Frontal cortex (tissue), 4 donors: ENCODE measurements at places on chromosomes 11 and 22. TPM values are rescaled to one million over a fixed set of nuclear protein-coding genes. Genes with fewer than 3 reads are reported as not detected.

Gene SPA17
- 5.7 TPM for total RNA-seq

Gene ASCL2
- total RNA-seq = 0.82 TPM

Gene C11orf16
- total RNA-seq = not detected

Gene LRRC74B
- under 0.01 TPM for total RNA-seq

Gene KRTAP5-1
- total RNA-seq = not detected

Gene OR6T1
- not detected for total RNA-seq

Gene DNAJB7
- not detected for total RNA-seq

Gene TRPM5
- total RNA-seq = not detected

Gene KLHDC7B
- total RNA-seq = not detected

Gene MS4A3
- 0.41 TPM for total RNA-seq

Gene NFAM1
- total RNA-seq = 0.82 TPM

Gene OR2D2
- 0.41 TPM for total RNA-seq

Gene OR4P4
- not detected for total RNA-seq

Gene CYB5R2
- total RNA-seq = 2.0 TPM

Gene DMC1
- 4.5 TPM for total RNA-seq

Gene HBE1
- 15.1 TPM for total RNA-seq

Gene STK33
- 7.3 TPM for total RNA-seq

Gene MYO7A
- total RNA-seq = 0.82 TPM

Gene MUC5AC
- total RNA-seq = not detected

Gene PLAAT2
- total RNA-seq = not detected

Gene SYT8
- total RNA-seq = not detected

Gene CERK
- 35.1 TPM for total RNA-seq

Gene PRR33
- total RNA-seq = not detected

Gene PIWIL4
- total RNA-seq = 7.7 TPM

Gene TRIM66
- 2.9 TPM for total RNA-seq

Gene TNNT3
- not detected for total RNA-seq

Gene SCN3B
- total RNA-seq = 48.9 TPM

Gene CREB3L1
- total RNA-seq = 0.41 TPM
